ENCODE measurements at places on chromosomes 6 and 20.

DNA sequence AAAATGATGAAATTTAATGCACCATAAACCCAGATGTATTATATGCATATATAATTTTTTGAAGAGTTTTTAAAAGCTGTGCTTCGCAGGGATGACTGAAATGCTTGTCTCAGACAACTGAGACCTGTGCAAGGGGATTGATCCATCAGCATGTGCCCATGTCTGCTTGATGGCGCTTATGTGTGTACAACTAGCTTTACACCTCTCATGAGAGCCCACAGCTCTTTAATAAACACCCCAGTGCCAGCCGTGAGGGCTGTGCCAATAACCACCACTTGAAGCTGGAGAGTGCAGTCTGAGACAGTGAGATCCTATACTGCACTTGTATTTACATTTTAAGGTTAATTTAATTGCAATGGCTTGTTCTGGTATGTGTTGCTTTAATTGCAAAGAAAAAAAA, 225.5 kb downstream of the BCKDHB start:
- no peak for ATAC-seq

GRCh38 chr6:9520417-9521151, 894.3 kb downstream of the TFAP2A start:
- ATAC-seq = peak; percentile 65

DNA sequence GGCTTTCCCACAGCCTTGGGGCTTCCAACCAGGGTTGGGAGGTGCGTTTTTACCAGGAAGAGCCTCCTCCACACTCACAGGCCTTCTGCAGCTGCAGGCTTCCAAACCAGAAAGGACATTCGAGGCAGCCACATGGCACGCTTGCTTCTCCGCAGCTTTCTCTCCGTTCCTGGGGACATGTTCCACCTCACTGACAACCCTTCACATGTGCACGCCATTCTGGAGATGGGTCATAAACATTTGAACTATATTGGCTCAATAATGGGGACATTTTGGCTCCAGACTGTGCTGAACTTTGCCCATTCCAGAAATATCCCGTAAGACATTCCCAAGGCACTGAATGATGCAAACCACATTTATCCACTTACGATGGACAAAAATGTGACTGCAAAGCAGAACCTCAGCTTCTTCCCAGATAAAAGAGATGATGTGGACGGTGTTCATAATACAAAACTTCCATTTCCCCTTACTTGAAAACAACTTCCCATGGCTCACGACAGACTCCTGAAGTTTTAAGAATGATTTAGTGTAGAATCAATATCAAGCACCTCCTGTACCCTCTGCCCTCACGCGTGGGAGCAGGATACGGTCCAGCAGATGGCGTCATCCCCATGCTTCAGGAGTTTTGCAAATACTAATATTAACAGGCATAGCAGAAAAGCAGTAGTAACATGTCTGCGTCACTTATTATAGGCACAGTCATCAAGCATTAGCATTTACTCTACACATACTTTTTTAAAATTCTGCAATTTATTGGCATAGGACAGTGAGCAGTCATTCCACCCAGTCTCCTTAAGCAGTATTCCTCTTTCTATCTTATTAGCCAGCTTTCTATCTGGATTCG, 25.4 kb upstream of the FOXF2 start:
- no peak for ATAC-seq

DNA sequence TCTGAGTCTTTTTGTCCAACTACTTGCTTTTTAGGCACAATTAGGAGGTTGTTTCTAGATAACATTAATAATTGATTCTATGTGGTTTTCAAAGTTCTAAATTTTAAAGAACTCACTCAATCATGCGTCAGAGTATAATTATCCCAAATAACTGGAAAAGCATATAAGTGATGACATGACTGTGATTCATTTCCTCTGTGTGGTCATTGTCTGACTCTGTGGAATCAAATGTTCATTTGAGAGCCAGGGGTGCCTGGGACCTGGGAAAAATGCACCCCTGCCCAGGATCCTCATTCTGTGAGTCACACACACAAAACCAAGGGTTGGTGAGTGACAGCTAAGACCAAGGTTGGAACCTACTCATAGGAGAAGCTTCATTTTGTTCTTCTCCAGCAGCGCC, 127.1 kb upstream of the MLIP start:
- ATAC-seq = no peak

DNA sequence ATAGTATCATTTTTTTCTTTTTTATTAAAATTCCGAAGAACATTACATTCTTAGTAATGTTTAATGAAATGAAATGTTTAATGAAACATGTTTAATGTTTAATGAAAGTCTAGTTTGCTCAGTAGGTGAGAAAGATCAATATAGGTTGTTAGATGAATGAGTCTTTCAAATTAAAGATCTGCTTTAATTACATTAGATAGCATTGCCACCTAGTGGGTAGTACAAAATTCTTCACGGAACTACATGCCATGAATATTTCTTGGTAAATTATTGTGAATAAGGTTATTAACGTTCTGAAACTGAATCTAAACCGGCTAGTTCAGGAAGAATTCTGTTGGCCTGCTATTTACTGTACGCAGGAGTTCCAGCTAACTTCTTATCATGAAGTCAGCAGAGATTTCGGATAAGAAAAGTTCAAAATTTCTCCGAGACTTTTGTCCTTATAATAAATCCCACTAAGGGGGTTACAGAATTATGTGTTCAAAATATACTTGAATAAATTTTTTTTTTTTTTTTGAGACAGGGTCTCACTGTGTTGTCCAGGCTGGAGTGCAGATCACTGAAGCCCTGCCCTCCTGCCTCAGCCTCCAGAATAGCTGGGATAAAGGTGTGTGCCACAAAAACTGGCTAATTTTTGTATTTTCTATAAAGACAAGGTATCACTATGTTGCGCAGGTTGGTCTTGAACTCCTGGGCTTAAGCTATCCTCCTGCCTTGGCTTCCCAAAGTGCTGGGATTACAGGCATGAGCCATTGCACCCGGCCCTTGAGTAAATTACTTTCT, 7.9 kb upstream of the GMNN start:
- peak; percentile 64 for ATAC-seq

DNA sequence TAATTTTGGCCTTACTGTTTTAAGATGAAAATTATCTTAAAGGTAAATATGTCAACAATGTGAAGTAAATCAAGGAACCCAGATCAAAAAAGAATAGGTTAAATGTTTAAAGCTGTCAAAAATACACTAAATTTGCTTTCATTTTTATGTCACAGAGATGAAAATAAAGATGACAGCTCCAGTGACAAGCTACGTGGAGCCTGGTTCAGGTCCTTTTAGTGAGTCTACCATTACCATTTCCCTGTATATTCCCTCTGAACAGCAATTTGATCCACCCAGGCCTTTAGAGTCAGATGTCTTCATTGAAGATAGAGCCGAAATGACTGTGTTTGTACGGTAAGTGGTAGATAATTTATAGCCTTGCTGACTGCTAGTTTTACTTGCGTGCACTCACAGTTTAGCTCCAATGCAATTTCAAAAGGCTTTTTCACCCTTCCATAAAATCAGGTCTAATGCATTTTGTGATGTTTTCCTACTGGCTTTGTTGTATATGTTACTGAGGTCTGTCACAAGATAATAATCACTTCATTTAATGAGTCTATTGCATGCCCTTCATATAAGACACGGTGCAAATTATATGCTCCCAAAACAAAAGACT, 1.9 kb downstream of the HEBP2 start:
- no peak for ATAC-seq

DNA sequence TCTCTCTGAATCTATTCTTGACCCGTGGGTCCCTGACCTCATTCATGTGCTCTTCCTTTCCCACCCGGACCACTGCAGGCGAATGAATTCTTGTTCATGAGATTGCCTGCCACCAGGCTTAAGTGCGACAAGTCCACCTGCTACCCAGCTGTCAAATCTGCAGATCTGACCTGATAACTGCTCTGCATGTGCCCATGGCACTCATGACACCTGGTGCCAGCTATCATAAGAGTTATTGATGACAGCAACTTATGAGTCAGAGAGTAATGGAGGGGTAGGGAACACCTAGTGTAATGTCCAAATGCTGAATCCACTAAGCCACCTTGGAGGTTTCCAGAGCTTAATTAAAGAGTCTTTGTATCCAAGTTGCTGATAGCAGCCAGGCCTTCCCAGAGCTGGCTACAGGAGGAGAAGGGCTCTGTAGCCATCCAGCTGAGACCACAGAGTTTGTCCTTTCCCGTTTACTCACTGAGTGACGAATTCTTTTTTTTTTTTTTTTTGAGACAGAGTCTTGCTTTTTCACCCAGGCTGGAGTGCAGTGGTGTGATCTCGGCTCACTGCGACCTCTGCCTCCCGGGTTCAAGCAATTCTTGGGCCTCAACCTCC, 17.4 kb downstream of the SHLD1 start:
- no peak for ATAC-seq

GRCh38 chr20:47776639-47777038, 8.6 kb downstream of the SULF2 start:
- no peak for ATAC-seq

GRCh38 chr6:69866351-69866769, at the start of gene COL19A1:
Gene COL19A1 (plus strand): TSS chr6:69866556. CDS start chr6:69879568, 13,012 bp downstream.
- ATAC-seq = peak; percentile 37

- ATAC-seq = peak; percentile 49
Observed at GRCh38 chr6:11689847-11690246, 88.8 kb downstream of the ADTRP start.

GRCh38 chr6:42727627-42728026, 5.2 kb upstream of the PRPH2 start:
- ATAC-seq = no peak

- no peak for ATAC-seq
Observed at GRCh38 chr6:136181861-136182260, 68.2 kb downstream of the MTFR2 start.

DNA sequence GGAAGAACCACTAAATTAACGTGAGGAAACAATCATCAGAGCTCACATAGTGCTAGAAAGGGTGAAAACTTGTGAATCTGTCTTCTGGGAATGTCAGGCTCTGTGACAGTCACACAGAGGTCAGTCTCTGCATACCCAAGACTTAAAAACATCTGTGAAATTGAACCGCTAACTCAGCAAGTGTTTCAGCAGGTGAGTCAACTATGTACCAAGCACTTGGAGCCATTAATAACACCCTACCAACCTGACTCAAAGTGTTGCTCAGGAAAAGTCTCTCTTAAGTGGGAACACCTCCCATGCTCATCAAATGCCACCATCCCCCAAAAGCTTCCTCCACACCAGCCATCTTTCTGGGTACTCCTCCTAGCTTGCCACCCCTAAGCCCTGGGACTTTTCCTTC, 92.3 kb upstream of the CARMIL1 start:
- ATAC-seq = no peak

DNA sequence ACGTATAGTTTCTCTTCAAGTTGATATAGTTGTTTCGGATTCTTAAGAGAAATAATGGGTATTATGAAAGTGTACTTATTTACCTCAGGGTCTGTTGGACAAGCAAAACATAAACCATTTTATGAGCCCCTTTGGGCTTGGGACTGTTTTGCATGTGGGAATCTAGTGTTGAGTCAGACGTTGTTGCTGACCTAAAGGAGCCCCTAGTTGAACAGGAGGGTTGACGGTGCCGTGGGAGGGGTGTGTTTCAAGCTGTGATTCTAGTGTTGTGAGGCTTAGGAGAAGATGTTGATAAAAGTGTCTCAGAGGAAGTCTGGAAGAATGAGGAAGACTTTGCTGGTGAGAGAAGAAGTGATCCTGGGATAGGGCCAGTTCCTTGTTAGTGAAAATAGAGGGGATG, 140.0 kb downstream of the ARID1B start:
- ATAC-seq = no peak

GRCh38 chr6:54428431-54428830, 120.2 kb downstream of the TINAG start:
- no peak for ATAC-seq
